ENCODE measurements at places on chromosomes 2 and 18. TPM values are rescaled to one million over a fixed set of nuclear protein-coding genes. Genes with fewer than 3 reads are reported as not detected.

DNA sequence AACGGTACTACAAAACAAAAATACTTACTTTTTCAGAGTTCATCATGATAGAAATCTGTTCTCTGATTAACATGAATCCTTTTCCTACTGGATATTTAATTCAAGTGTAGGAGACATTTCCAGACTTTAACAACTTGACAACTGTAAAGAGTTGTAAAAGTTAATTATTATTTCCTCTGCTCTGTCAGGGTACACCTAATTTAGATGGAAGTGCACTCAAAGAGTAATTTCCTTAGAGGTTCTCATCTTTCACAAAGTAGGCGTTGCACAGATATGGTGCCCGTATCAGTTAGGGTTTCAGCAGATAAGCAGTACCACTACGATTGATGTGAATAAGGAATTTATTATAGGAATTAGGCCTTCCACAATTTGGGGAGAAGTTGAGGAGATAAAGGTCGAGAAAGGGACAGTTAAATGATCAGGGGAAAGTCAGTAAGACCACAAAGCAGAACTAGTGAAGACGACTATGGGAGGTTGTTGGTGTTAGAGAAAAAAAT lies 16.2 kb upstream of the PDE11A start:
- DNase-seq = no peak

GRCh38 chr2:219954331-219954730 lies 326.9 kb downstream of the SLC4A3 start:
- DNase-seq = no peak

DNA sequence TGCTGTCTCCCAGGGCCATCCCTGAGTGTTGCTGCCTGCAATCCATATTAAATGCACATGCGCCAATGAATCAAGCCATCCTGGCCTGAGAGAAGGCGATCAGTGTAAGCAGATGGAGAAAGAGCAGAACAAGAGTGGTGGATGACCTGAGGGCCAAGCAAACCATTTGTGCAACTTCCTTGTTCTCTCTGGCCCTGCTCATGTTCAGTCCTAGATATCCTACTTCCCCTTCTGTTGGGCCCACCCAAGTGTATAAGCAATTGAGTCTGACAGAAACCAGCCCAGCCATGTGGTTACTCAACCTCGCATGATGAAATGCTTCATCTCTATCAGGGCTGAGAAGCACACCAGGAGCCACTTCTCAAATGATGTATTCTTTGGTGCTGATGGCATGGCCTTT lies 383.1 kb upstream of the ID2 start:
- no peak for DNase-seq

Gene RIT2
- total RNA-seq = not detected

- DNase-seq = no peak
These were observed 93.3 kb downstream of the HNRNPLL start for GRCh38 chr2:38509314-38509946.

- DNase-seq = no peak
These were observed 37.5 kb upstream of the C2orf15 start for GRCh38 chr2:99104006-99104405.

DNA sequence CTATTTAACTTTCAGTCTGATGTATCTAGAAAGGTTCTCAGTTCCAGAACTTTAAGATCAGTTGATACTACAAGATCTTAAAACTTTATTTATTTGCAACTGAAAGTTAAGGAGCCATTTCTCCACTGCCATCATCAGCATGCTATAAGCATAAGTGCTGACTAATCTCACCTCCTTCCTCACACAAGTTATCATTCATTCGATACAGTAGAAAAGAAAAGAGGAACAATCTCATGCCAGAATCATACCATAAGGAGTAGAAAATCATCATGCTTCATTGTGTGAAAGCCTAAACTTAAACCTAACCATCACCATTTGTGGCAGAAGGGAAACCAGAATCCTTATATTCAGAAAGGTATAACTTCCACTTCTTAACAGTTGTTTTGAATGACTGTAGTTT lies 176.6 kb upstream of the NRXN1 start:
- DNase-seq = no peak

- DNase-seq = no peak
These were observed 33.0 kb downstream of the TPO start for GRCh38 chr2:1446301-1446700.

- no peak for DNase-seq
These were observed 67.8 kb upstream of the ARL4C start for GRCh38 chr2:234564699-234565098.

DNA sequence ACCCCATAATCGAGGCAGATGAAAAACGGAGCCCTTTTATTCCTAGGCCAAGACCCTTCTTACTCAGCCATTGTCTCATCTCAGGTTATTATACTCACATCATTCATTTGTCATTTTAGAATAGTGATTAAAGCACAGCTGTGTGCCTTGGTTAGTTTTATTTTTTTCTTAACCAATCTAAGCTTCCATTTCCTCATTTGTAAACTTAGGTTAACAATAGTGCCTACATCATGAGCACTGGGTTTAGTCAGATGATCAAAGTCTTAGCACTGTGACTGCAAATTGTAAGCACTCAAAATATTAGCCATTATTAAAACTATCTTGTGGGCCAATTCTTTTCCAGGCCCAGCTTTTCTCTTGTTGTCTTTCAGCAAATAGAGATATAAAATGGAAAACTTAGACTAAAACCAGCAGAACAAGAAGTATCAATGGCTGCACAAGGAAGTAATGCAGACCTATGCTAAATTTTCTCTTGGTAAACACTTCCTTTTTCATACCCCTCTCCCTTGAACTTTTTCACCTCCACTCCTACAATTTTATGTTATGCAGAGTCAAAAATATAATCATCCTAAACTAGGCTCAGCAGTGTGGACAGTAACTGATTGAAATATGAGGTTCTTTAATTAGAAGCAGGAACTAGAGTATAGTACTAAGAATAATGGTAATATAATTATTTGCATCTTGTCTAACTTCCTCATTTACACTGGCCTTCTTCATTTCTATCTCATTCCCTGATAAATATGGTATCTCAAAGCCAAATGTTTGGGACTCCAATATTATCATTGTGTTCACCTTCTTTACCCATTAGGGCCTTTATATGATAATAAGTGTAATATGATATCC lies 21.5 kb upstream of the GALNT3 start:
- DNase-seq = no peak

GRCh38 chr2:10531874-10532637 lies 83.9 kb upstream of the ODC1 start:
- no peak for DNase-seq

Gene MAB21L4
- total RNA-seq = not detected

- peak; percentile 77 for DNase-seq
These were observed 123.1 kb upstream of the HDAC4 start for GRCh38 chr2:239523954-239524330.

DNA sequence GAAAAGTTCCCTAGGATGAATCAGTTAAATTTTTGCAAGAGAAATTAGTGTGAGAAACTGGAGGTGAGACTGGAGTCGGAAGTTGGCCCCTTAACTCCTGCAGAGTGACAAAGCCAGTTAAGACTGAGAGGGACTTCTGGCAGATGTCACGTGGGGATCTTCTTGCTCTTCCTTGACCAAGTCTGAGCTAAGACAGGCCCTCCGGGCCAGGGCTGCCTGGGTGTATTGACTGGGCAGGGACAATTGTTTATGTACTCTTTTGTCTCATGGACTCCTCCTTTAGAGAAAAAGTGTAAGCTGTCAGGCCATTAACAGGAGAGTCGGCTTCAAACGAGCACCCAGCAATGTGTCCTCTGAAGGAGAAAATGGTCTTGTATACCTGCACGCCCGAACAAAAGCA lies 48.6 kb upstream of the RALBP1 start:
- no peak for DNase-seq

- DNase-seq = peak; percentile 49
These were observed 111.3 kb downstream of the PTGR3 start for GRCh38 chr18:75097491-75098225.

Gene MTERF4
- 17.1 TPM for total RNA-seq

- no peak for DNase-seq
These were observed 69.9 kb upstream of the BCL2L11 start for GRCh38 chr2:111050701-111051376.

- no peak for DNase-seq
These were observed 36.3 kb upstream of the MSTN start for GRCh38 chr2:190098851-190099250.

GRCh38 chr2:136377423-136378382 lies 259.8 kb upstream of the CXCR4 start:
- DNase-seq = no peak

DNA sequence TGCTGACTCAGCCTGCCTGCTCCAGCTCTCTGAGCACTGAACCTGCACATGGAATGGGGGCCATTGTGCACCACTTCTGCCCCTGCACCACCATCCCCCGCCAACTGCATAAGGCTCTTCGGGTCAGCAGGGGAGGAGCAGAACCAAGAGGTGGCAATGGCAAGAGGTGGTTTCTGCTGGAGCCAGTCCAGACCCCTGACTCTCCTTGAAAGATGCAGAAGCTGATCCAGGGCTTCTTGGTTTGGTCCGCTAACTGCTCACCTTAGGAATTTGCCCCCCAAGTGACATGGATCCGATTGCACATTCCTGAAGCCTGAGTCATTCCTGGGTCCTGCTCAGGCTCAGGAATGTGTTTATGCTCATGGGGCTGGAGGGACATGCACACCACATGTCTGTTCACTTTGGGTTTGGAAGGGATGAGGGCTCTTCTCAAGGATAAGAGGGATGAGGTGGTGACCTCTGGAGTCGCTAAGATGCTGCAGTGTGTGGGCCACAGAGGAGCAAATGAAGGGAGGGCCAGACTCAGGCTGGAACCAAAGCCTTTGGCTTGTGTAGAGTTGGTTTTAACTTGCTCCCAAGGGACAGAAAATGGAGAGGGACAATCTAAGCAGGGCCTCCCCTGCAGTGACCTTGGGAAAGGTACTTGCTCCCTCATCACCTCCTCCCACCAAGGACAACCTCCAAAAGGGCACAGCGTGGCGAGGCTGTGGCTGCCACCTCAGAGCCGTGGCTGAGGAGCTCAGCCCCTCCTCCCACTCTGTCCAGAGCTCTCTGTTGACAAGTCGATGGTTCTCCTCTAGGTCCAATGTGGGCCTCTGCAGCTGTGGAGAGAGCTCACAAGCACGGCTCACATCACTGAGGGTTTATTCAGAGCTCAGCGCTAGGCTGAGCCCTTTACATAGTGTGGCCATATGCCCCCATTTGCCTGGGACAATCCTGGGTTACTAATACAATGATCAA lies 66.2 kb downstream of the HS1BP3 start:
- DNase-seq = peak; percentile 69

DNA sequence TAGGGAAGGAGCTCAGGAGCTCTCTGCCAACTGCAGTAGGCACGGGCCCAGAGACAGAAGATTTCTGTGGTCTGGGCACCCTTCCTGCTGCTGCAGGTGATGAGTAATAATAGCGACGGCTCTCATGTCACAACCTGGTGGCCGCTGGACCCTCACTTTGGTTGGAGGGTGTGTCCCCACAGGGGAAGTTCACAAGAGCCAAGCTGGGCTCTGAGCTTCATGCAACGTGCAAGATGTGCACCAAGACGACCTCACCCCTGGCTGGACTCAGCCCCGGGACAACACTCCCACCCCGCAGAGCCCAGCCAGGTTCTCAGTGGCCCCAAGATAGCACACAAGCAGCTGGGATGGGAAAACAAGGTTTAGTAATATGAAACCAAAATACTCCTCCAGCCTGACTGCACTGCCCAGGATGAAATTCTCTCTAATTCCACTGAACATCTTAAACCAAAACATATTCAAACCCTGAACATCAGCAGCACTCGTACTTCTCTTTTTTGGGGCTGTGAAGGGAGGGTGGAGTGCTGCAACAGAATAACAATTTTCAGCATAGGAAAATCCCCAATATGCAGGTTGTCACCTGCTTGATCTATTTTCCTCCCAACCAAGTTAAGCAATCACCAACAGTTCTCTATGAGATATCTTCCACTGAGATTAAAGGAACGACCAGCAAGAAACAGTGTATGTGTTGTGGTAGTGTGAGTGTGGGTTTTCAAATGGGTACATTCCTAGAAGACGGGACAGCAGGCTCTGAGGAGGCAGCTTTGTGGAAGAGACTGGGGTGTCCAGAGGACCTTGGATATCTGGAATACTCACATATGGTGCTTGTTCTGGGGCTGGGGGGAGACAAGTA lies 26.5 kb downstream of the BCL2 start:
- DNase-seq = no peak

DNA sequence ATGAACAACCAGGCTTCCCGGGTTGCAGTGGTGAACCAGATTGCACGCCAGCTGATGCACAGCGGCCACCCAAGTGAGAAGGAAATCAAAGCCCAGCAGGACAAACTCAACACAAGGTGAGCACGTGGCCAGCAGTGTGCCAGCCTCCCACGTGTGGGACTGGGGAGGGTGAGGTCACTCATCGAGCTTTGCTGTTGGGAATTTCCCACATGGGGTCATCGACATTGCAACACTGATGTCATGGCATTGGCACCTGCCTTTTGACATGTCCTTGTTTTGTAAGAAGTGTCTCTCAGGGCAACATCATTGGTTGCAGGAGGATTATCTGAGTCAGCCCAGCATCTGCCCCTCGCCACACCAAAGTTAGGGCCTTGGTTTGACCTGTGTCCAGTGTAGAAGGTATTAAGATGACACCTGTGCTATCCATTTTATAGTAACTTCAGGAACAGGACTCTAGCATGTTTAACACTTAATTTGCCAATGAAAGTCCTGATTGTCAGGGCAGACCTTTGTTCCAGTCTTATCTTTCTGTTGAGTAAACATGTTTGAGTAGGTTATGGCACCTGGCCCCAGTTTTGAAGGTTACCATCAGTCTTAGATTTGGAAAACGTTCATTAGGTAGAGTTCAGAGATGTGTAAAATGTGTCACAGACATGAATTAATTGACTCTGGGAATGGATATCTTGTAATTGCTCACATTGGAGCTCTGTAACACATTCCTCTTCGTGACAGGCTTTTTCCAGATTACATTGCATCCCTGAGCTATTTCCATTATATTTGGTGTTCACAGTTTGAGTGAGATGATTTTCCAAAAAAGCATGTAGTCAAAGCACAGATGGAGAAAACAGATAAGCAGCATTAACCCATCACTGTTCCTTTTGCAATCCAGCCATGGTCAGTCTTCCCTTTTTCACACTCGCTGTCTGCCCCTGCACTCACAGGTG lies 93.3 kb upstream of the EML6 start:
- DNase-seq = no peak

- no peak for DNase-seq
These were observed 34.8 kb downstream of the SEMA4F start for GRCh38 chr2:74688881-74689280.

Gene ASXL2
- total RNA-seq = 29.2 TPM

Gene FASTKD1
- 19.6 TPM for total RNA-seq

Gene CCL20
- total RNA-seq = not detected

Gene HAAO
- 5.1 TPM for total RNA-seq

Data from posterior vena cava (tissue), 2 donors.